ENCODE measurements at places on chromosomes 2 and 18. TPM values are rescaled to one million over a fixed set of nuclear protein-coding genes. Genes with fewer than 3 reads are reported as not detected.

Gene ABCB11
- total RNA-seq, result 0.06 TPM

Gene SOX11
- 0.29 TPM for total RNA-seq

Gene MAPRE3
- 23.0 TPM for total RNA-seq

Gene GLB1L
- 6.4 TPM for total RNA-seq

GRCh38 chr2:45739796-45740485 is 88.5 kb downstream of the PRKCE start:
- no peak for DNase-seq

DNA sequence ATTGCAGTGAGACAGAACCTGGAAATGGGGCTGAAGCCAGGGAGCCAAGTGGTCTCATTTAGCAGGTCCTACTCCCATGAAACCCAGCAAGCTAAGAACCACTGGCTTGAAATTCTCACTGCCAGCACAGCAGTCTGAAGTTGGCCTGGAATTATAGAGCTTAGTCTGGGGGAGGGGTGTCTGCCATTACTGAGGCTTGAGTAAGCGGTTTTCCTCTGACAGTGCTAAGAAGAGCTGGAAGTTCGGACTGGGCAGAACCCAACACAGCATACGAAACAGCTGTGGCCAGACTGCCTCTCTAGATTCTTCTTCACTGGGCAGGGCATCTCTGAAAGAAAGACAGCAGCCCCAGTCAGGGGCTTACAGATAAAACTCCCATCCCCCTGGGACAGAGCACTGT is 305.7 kb upstream of the SETBP1 start:
- no peak for DNase-seq

- no peak for DNase-seq
These were observed 223.4 kb downstream of the SP3 start for GRCh38 chr2:173741759-173742158.

GRCh38 chr18:11289248-11289647 is 139.9 kb upstream of the PIEZO2 start:
- DNase-seq, result no peak

- peak; percentile 89 for DNase-seq
These were observed 123.9 kb upstream of the FAM136A start for GRCh38 chr2:70425682-70426301.

DNA sequence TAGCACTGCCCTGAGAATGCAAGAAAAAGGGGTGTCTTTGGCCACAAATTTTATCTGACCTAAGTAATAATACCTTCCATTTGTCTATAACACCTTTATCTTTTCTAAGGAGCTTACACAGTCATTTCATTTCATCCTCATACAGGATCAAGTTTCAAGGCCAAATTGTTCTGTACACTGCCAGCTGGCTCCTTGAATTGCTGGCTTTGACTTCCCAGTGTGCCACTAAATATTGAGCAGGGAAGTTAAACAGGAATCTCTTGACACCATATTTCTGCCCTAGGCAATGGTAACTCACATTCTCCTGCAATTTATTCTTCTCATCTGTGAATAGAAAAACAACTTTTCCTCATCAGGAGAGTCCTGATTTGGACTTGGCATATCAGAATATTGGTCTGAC is 195.1 kb upstream of the LRP1B start:
- no peak for DNase-seq

DNA sequence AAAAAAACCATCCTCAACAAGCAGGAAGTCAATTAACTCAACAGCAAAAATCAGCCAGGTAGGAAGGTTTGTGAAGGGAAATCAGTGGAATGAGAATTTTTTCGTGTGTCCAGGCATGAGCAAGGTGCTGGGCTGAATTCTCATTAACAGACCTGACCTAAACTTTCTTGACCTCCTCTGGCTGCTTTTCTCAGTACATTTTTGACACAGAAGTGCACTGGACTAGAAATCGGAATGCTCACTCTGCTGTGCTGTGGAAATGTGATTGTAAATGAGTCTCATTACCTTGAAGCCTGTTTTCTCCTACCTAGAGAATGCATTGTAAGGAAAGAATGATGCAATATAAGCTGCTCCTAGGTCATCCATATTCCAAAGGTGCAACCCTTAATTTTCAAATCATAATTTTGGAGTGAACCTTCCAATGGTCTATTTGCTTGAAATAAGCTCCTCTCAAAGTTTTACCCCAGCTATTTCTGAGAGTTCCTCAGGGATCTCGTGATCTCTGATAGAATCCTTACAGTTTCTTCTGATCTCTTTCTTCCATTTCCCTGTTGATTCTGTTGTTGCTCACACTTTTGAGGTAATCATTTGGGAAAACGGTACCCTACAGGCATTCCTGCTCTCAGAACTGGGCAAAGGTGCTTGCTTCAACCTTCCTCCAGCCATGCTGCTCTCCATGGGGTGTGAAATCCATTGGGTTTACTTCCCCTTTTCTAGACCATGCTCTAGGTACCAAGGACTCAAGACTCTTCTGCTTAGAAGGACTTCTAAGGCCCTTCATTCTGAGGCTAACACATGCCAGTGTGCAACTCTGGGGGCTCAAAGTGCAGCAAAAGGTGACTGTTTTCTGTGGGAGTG is 104.9 kb upstream of the ITPRID2 start:
- DNase-seq, result no peak

GRCh38 chr2:3476321-3476984 is 42.9 kb downstream of the ADI1 start:
- no peak for DNase-seq

DNA sequence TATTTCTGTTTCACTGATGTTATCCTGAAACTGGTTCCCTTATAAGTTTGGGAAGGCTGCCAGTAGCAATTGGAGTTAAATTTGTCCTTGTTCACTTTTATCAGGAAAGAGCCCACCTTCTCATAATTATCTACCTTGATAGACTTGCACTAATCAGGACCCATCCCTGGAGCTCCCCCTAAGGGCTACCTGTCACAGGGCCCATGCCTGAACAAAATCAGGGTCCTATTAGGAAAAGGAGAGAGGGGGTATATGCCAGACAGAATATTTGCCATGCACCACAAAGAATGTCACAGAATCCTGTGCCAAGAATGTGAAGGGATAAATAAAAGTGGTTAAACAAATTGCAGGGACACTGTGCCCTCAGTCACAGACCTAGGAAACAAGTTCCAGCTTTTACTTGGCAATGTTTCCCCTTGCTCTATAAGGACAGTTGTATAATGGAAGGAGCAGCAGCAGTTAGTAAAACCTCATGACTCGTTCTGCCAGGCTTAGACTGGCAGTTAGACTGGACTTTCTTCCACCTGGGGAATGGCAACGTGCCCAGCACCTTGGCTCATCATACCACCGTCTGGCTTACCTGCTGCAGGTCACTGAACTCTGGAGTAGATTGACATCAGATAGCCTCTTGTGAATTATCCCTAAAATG is 32.3 kb upstream of the VWC2L start:
- DNase-seq, result no peak

DNA sequence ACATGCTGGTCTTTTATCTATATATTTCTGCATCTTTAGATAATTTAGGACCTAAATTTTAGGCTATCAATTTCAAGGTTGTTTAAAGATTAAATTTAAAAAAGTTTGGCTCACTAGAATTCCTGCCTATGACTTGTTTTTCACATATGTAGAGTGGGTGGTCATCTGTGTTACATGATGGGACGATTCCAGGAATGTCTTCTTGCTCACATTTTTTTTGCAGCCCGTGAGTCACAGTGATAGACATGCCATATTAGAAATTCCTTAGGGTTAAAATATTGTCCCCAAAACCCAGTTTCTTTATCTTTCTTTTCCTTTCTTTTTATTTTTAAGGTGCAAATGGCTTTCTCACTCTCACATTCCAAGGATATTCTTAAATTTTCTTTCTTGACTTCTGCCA is 652.0 kb downstream of the PLCL1 start:
- DNase-seq, result no peak

DNA sequence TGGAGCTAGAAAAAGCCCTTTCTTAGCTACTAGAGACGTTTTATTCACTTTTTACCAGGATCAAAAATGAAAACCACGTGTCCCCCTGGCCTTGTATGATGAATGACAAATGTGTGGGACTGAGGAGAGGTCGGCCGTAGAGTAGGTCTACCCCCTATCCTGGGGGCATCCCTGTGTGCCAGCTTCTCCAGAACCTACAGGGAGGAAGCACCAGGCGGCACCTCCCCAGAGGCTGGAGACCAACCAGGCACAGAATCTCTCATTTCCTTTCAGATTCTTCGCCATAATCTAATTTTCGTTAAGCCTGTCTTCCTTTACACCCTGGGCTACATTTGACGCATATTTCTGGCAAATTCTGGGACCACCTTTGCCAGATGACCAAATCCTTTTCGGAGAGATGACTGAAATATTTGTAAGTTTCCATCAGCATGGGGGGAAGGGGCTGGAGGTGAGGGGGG is 15.9 kb downstream of the TWIST2 start:
- DNase-seq, result no peak

Data from esophagus muscularis mucosa (tissue), 4 donors.